SK-N-SH (cell line): ENCODE measurements at places on chromosomes 1 and 21.

- no peak for DNase-seq
- no peaks in the 10 kb centered on the region; the same call in 1 of the 2 replicates for H3K4me1 ChIP-seq
- no peak overlapping the region for H3K4me3 ChIP-seq
- H3K36me3 ChIP-seq: peaks cover 2% of the 10 kb centered on the region; the same call in 1 of the 2 replicates
- H3K27me3 ChIP-seq: no peaks in the 10 kb centered on the region
- H3K27ac ChIP-seq: no peak overlapping the region
Observed at GRCh38 chr1:232483826-232484225, 146.1 kb downstream of the SIPA1L2 start.

GRCh38 chr21:27206368-27206982 is 239.6 kb upstream of the ADAMTS5 start:
- H3K4me3 ChIP-seq: no peak overlapping the region
- DNase-seq: no peak
- H3K27me3 ChIP-seq: no peaks in the 10 kb centered on the region
- no peaks in the 10 kb centered on the region for H3K36me3 ChIP-seq

- H3K36me3 ChIP-seq: peaks cover 10% of the 10 kb centered on the region
- peaks cover 10% of the 10 kb centered on the region for H3K4me1 ChIP-seq
- H3K27me3 ChIP-seq: no peaks in the 10 kb centered on the region
- no peak overlapping the region for H3K4me3 ChIP-seq
- DNase-seq: peak; percentile 70
Observed at GRCh38 chr1:16617778-16618580, 4.6 kb upstream of the NBPF1 start.

DNA sequence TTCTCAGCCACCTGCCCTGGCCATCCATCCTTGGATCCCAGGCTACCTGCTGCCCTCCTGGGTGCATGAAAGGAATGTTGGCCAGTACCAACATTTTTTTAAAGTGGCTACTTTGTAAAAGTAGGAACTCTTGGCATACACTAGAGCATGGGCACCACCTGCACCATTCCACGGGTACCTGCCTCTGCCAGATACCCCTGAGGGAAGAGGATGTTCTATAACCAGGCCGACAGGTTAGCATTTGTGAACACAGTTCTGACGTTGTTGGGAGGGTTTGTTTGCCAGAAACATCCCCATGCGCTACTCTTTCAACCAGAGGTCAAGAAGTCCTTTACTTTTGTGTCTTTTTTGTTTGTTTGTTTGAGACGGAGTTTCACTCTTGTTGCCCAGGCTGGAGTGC is 43.0 kb downstream of the EVA1C start:
- H3K4me3 ChIP-seq: no peak overlapping the region
- H3K27me3 ChIP-seq: no peaks in the 10 kb centered on the region
- H3K27ac ChIP-seq: no peak overlapping the region

DNA sequence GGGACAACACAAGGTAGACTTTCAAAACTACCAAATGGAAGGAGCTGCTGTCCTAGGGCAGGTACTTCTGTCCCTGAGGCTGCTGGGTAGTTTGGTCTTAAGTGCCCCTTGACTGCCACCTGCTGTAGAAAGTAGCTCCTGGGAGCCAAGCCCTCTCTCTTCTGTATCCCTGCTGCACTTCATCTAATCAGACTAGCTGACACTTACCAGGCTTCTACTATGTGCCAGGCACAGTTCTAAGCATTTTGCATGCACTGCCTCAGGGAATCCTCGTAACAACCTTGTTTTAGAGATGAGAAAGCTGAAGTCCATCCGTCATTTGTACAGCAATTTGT is 15.9 kb upstream of the SRSF4 start:
- DNase-seq: peak; percentile 61
- no peak overlapping the region for H3K27ac ChIP-seq
- no peak overlapping the region for H3K4me3 ChIP-seq
- H3K4me1 ChIP-seq: peaks cover 18% of the 10 kb centered on the region; the same call in 1 of the 2 replicates
- H3K36me3 ChIP-seq: peaks cover 26% of the 10 kb centered on the region
